NCI-H2227 treated with DMSO at 0.1 percent for 48 hours (cell line): ENCODE measurements at places on chromosomes 7 and 10.

DNA sequence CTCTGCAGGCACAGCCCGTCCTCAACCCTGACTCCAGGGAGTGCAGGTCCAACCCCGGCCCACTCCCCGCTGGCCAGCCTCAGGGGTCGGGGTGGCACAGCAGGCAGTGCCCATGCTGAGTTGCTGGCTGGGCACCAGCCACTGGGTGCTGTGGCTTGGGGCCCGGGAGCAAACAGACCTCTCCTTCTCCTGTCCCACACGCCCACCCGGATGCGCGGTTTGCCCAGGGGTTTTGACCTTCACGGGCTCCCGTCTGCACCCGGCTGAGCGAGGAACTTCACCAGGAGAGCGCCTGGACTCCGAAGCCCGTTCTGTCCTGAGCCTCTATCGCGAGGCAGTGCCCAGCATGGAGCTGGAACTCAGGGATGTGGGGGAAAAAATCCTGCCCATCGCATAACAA lies 2.6 kb upstream of the GRIFIN start:
- DNase-seq = no peak

DNA sequence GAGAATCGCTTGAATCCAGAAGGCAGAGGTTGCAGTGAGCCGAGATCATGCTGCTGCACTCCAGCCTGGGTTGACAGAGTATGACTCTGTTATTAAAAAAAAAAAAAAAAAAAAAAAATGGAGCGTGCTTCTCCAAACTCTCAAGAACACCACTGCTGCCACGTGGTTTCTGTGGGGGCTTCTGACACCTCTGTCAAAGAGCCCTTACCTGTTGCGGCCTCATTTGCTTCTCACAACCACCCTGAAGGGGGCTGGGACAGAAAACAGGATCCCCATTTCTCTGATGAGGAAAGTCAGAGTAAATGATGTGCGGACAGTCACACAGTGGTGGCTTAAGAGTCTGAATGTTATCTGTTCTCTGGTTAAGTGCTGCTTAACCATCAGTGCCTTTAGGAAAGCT lies 95.3 kb downstream of the RNF216 start:
- DNase-seq = no peak

- DNase-seq = no peak
These were observed 44.5 kb downstream of the HSPA12A start for GRCh38 chr10:116697816-116698215.

GRCh38 chr10:79185067-79185774 lies 116.5 kb downstream of the ZMIZ1 start:
- DNase-seq = peak; percentile 72

DNA sequence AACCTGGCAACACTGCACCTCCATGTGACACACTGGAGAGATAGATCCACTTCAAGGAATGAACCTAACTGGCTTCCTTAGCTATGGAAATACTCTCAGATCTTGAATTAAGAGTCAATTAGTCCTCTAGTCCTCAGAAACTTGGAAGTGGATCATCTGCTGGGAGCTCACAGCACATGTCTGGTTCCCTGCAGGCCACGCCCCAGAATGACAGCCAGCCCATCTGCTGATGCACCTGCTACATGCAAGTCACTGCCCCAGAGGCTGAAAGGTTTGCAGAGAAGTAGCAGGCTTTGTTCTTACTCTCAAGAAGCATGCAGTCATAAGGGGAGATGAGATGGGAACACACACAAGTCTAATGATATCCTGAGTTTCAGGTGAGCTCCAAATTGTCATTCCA lies 275.9 kb downstream of the SKAP2 start:
- DNase-seq = no peak

GRCh38 chr7:149126662-149127266 lies 640 bp upstream of the ZNF425 start:
- DNase-seq = peak; percentile 27

DNA sequence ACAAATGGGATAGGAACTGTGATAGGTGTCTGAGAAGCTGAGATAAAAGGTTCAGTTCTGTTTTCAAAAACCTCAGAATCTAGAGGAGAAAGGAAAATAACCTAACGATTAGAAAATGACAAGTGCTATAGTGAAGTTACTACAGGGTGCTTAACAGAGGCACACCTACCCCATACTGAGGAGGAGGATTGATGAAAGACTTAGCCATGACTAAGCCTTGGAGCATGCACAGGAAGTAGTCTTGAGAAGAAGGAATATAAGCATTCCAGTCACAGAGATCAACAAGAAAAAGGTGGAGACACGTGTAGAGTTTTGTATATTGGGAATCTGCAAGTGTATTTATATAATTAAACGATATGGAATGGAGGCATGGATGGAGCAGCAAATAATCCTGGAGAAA lies 1225.5 kb upstream of the CELF2 start:
- no peak for DNase-seq

DNA sequence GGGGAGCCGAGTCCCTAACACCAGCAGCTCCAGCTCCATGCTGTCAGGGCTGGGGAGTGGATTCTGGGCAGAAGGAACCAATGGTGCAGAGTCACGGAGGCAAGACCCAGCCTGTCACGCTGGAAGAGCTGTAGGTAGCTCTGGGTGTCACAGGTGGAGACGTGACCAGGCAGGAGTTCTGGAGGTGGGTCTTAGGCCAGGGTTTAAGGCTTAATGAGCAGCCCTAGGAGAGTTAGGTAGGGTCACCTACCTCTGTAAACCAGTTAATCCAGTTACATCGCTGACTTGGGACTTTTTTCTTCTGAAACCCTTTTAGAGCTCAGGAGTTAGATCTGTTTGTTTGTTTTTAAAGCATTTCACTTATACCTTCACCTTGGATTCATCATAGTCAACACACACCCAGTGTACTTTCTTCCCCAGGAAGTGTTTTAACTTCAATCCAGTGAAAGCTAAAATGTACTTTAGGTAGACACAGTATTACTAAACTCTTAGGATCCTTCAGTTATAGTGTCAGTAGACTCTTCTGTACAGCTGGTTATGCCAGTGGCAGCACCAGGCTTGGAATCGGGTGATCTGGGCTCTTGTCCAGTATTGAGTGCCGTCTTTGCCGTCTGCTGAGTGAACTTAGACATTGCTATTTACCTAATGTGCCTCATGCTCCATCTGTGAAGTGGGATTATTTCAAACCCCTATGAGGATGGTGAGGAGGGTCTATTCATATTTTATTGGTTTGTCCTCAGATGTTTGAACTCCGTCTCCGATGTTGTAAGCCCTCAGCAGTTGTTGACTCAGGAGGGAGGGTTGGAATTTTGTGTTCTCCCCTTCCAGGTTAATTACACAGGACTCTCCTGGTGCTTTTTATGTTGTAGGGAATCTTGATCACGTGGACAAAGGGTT lies 31.0 kb downstream of the TACR2 start:
- DNase-seq = no peak

- DNase-seq = no peak
These were observed 150.4 kb upstream of the GNAI1 start for GRCh38 chr7:79984210-79984609.

DNA sequence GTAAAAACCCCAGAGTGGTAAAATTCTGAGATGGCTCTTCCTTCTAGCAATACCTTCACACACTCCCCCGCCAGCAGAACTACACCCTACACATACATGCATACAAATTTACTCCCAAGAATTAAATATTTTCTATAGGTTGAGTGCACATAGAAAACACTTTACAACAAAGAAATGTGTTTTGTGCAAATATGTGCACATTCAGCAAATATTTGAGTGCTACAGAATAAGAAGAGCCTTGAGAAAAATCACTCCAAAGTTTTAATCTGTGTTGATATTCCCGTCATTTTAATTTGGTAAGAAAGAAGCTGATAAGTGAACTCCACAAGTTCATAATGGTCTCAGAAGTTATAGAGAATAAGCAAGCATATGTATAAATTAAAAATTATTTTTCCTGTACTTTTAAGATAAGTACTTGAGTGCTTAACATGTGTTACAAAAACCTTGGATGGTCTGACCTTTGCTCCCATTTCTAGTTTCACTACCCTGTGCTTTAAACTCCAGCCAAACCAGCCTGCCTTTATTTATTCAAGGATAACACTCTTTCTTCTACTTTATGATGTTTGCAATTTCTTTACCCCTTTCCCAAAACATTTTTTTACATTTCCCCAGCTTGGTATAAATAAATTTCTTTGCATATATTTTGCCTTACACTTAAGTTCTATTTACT lies 733.5 kb upstream of the LRRTM3 start:
- DNase-seq = no peak

DNA sequence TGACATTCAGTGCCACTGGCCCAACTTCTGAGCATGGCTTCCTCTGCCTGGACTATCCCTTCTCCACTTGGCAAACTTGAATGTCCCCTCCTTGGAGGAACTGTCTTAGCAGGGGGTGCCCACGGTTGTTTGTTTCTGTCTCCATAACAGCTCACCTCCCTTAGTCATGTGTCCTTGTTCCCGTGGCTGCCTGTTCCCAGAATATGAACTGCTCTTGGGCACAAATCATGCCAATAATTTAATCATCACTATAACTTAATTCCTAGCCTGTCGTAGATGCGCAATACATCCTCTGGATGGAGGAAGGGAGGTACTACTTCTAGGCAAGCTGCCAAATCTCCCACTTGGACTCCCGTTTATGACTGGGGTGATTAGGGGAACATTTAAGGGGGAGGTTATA lies 173.1 kb downstream of the MYOF start:
- DNase-seq = peak; percentile 7

DNA sequence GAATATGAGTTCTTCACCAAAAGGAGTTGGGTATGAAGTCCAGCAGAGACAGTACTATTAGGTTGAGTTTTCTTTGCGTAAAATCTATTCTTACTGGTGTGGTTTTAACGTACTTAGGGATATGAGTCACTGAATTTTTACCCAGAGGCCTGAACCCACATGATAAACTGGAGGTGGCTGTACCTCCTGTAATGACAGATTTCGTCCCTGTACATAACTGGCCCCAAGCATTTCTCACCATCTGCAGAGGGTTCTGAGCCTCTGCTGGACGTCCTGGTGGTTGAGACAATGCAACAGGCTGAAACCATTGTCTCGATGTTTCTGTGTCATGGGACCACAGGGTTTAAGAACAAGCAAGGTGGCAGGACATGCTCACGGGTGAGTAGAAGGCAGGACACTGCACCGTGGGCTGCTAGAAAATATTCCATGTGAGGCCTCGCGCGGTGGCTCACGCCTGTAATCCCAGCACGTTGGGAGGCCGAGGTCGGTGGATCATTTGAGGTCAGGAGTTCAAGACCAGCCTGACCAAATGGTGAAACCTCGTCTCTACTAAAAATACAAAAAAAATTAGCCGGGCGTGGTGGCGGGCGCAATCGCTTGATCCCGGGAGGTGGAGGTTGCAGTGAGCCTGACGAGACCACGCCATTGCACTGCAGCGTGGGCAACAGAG lies 233.9 kb downstream of the DNAJB6 start:
- no peak for DNase-seq

DNA sequence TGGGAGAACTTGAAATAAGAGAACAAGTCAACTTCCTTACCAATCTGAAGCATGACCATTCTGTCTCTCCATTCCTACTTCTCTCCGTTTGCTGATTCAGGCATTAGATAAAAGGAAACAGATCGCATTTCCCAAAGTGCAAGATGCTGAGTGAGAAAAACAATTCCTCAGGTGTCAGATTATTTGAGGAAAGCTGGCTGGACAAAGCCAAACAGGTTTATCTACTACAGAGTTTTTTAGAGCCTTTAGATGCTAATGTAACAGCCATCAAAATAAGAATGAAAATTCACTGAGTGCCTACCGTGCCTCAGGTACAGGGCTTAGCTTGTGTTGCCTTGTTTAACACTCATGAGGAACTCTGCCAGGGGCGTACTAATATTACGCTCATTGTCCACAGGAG lies 135.9 kb upstream of the MBL2 start:
- no peak for DNase-seq

GRCh38 chr7:35267411-35267810 lies 13.5 kb upstream of the TBX20 start:
- DNase-seq = no peak

DNA sequence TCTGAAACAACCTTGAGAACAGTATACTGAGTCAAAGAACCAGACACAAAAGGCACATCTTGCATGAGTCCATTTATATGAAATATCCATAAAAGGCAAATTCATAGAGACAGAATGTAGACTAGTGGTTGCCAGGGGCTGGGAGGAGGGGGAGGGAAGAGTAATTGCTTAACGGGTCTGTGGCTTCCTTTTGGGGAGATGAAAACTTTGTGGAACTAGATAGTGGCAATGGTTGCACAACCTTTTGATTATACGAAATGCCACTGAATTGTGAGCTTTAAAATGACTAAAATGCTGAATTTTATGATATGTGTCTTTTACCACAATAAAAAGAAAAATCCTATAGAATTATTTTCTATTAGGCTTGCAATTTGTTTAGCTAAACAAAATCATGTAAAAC lies 16.8 kb downstream of the ADRB1 start:
- DNase-seq = no peak

GRCh38 chr10:127320176-127320575 lies 123.8 kb upstream of the INSYN2A start:
- no peak for DNase-seq

DNA sequence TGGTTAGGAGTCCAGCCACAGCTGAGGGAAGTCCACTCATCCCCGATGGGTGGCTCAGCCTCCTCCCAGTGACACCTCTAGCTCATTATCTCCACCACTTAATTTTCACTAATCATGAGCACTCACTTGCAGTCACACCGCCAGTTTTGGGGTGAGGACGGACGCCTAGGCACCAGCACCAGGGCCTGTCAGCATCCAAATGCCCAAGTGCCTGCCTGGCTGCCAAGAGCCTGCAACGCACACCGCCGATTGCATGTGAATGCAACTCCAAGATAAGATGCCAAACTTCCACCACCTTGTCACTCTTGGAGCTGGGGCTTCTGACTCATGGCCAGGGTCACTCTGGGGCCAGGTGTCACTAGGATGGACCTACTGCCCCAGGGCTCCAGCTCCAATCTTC lies 24.4 kb upstream of the SMARCD3 start:
- no peak for DNase-seq

- DNase-seq = no peak
These were observed 86.2 kb downstream of the AOAH start for GRCh38 chr7:36638140-36638539.

GRCh38 chr7:105589356-105590077 lies 8.2 kb upstream of the EFCAB10 start:
- peak; percentile 81 for DNase-seq

- no peak for DNase-seq
These were observed 175.6 kb downstream of the FAM107B start for GRCh38 chr10:14598809-14599764.

GRCh38 chr10:110059925-110060324 lies 52.1 kb downstream of the ADD3 start:
- DNase-seq = no peak

DNA sequence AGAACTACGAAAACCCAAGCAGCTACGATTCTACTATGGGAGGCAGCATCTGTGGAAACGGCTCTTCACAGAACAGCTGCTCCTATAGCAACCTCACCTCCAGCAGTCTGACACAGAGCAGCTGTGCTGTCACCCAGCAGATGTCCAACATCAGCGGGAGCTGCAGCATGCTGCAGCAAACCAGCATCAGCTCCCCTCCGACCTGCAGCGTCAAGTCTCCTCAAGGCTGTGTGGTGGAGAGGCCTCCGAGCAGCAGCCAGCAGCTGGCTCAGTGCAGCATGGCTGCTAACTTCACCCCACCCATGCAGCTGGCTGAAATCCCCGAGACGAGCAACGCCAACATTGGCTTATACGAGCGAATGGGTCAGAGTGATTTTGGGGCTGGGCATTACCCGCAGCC lies 81.6 kb upstream of the SAMD8 start:
- no peak for DNase-seq

GRCh38 chr7:3149231-3149995 lies 105.7 kb upstream of the CARD11 start:
- DNase-seq = no peak

- DNase-seq = no peak
These were observed 50.0 kb upstream of the INSIG1 start for GRCh38 chr7:155247479-155248365.
